ENCODE measurements at places on chromosomes 11 and 22.

DNA sequence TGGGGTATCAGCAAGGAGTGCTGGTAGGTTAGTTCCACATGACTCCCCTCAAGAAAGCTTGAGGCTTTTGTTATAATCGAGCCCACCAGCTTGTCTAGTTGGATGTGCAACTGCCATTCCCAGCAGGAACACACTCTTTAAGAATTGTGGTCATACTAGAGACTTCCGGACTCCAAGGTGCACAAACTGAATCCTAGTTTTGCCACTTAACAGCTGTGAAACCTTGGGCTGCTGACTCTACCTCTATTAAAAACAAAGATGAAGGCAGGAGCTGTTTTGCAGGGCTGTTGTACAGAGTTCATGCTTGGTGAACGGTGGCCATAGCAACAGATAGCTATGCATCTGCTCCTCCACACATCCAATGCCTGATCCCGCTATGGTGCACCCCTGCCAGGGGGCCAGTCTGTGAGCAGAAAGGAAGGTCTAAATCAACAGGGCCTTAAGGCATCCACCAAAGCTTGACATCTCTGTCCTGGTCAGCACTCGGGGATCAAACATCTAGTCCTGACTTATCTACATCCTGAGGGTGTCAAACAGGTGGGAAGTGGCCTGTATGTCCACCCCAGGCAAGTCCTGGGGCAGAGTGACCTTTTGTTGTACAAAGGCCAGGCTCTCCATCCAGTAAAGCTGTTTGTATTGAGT lies 36.4 kb downstream of the DKK3 start:
- no peak for DNase-seq

- no peak for DNase-seq
Observed at GRCh38 chr11:92236856-92237255, 12.2 kb downstream of the FAT3 start.

DNA sequence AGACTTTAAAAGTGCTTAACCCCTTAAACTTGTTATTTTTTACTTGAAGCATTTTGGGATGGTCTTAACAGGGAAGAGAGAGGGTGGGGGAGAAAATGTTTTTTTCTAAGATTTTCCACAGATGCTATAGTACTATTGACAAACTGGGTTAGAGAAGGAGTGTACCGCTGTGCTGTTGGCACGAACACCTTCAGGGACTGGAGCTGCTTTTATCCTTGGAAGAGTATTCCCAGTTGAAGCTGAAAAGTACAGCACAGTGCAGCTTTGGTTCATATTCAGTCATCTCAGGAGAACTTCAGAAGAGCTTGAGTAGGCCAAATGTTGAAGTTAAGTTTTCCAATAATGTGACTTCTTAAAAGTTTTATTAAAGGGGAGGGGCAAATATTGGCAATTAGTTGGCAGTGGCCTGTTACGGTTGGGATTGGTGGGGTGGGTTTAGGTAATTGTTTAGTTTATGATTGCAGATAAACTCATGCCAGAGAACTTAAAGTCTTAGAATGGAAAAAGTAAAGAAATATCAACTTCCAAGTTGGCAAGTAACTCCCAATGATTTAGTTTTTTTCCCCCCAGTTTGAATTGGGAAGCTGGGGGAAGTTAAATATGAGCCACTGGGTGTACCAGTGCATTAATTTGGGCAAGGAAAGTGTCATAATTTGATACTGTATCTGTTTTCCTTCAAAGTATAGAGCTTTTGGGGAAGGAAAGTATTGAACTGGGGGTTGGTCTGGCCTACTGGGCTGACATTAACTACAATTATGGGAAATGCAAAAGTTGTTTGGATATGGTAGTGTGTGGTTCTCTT lies 2.8 kb downstream of the MALAT1 start:
- no peak for DNase-seq

DNA sequence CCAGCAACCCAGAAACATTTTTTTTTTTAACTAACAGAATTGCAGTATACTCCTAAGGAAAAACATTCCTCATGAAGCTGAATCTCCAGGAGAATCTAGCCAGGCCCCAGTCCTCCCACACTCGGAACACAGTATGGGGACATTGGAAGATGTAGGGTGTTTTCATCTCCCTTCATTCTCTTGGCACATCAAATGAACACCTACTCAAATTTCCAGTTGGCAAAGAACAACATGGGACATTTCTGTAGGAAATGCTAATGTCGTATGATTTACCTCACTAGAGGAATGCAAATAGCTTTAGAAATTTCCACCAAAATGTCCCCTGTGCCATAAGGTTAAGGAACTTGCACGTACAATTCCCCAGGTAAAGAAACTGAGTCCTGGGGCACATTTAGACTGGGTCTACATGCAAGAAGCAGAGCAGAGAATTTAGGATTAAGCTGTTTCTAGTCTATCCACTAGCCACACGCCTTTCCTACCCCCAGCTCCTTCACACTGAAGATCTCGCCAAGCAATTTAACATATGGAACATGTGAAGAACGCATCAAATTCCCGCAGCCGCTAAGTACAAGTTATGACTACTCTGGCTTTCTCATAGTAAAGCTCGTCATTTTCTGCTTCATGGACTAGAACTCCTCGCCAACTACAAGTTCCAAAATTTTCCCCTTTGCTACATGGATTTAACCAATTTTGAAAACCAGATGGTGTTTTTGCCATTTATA lies 2.9 kb upstream of the CADM1 start:
- no peak for DNase-seq

DNA sequence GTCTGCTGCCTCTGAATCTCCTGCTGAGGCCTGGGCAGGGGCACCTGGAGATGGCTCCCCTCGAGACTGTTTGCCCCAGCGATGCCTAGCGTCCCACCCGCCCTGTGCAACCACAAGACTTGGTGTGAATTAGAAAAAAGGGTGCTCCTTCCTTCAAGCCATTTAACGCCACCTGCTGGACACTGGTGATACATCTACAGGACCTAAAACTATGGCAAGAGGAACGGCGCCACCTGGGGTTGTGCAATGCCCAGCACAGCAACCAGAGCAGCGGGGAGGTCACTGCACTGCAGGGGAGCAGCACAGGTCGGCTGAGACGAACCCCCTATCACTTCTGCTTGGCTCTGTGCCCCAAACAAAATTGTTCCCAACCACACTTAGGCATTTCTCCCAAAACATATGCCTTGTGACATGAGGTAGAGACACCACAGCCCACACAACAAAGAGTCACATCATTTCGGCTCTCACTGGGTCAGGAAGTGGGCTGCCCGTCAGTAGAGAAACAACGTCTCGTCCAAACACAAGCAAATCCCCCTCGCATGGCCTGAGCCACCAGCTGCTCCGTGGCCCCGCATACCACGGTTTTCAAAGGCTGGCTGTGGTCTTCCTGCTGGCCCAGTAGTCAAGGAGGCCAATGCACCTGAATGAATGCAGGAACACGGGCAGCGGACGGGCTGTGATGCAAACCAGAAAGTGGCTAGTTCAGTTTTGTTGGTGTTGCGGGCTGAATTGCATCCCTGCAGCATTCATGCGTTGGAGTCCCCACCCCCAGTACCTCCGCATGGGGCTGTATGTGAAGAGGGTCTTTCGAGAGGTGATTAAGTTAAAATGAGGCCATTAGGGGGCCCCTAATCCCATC lies 171.9 kb downstream of the SHANK2 start:
- peak; percentile 17 for DNase-seq

DNA sequence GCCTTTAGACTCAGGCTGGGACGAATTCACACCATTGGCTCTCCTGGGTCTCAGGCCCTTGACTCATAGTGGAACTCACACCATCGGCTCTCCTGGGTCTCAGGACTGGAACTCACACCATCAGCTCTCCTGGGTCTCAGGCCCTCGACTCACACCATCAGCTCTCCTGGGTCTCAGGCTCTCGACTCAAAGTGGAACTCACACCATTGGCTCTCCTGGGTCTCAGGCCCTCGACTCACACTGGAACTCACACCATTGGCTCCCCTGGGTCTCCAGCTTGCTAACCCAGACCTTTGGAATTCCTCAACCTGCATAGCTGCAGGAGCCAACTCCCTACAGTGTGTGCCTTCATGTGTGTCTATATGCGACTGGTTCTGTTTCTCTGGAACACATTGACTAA lies 56.7 kb downstream of the SHISAL1 start:
- DNase-seq: peak; percentile 1
